ENCODE measurements at places on chromosomes 16 and 17.

- DNase-seq = no peak
Measured at GRCh38 chr16:65280845-65281512, 159.1 kb upstream of the CDH11 start.

GRCh38 chr17:64635647-64636305 is 26.3 kb downstream of the SMURF2 start:
- no peak for DNase-seq

GRCh38 chr17:1179818-1180742 is at the start of gene ABR:
ABR (minus strand) TSS chr17:1179981; CDS start chr17:1179727, 254 bp downstream.
- peak; percentile 81 for DNase-seq

- DNase-seq = no peak
Measured at GRCh38 chr17:33944412-33944811, 310.7 kb upstream of the CCL2 start.

- DNase-seq = no peak
Measured at GRCh38 chr17:75160211-75160610, 5.9 kb upstream of the JPT1 start.

- no peak for DNase-seq
Measured at GRCh38 chr16:58109881-58110280, 19.3 kb downstream of the CFAP20 start.

- DNase-seq = peak; percentile 91
Measured at GRCh38 chr17:32483451-32484019, 3.3 kb upstream of the CDK5R1 start.

DNA sequence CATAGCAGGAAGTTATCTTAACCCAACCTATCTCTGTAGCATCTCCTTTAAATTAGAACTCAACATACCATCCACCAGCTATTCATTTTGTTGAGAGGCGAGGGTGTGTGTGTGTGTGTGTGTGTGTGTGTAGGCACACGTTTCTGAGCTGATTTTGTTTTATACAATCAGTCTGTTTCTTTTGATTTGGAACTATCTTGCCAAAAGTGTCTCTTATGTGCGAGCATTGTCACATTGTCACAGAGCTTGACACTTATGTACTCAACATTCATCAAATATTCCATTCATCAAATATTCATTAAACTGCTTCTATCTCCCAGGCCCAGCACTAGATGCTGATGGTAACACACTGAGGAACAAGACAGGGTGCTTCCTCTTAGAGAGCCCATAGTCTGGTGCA is 180.4 kb downstream of the HAPSTR1 start:
- no peak for DNase-seq

- no peak for DNase-seq
Measured at GRCh38 chr16:23826528-23827045, 9.2 kb upstream of the PRKCB start.

GRCh38 chr16:80171746-80172145 is 369.0 kb upstream of the DYNLRB2 start:
- no peak for DNase-seq

Data from ovary (tissue), 10 donors.